ENCODE measurements at places on chromosomes 4 and X.

DNA sequence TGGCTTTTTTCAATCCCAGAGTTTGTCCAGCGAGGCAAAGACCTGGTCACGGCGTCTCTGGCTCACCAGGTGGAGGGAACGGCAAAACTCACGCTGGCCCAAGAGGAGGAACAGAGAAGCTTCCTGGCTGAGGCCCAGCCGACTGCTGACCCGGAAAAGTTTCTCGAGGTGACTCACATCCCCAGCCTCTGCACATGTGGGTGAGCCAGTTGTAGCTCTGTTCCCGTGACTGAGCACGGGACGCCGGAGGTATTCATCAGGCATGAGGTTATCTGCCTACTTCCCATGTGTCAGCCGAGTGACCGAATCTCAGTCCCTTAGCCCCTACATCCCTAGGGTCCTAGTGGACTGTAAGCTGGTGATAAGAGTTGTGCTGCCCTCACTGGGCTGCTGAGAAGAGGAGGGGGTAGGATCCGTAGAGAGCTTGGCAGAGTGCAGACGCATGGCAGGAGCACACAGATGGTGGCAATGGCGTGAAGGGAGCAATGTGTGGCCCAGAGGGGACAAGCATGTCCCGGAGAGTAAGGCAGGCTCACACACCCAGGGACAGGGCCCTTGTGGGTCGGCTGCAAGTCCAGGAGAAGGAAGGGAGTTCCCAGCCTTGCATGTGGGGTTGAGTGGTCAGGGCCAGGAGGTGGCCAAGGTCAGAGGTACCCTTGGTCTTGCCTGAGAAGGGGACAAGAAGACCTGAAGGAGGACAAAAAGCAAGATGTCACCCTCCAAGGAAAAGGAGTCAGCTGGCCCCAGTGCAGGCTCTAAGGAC, 42.9 kb downstream of the EVC start:
- DNase-seq, result peak; percentile 58

DNA sequence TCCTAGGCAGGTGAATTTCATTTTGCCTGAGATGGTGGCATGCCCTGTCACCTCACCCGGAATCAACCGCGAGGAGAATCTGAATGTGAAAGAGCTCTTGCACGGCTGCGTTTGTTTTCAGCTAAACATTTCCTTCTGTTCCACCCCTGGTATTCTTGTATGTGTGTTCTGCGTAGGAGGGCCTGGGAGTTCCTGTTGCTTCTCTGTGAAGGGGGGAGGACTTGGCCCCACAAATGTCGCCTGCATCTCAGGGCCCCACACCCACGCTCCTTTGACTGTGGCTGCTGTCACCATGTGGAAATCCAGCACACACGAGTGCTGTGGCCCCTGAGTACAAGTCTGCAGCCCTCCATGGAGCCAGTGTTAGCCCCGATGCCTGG, 45.8 kb upstream of the CLCN4 start:
- no peak for DNase-seq

DNA sequence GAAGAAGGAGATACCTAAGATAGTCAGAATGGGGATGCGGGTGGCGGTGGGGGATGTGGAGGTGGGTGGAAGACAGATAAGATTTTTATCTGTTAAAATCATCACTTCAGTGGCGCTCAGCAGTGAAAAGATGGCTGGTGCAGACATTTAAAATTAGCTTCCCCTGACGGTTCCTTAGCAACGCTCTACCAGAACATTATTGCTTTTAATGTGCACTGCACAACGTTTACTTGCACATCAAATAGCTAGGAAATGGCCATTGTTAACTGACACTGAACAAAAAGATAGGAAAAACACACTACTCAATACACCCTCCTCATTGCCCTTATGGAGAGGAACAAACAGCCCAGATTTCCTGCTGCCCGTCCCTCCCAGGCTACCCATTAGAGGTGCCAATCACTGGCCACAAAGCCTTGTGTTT, 61.0 kb upstream of the FTHL17 start:
- DNase-seq, result no peak

DNA sequence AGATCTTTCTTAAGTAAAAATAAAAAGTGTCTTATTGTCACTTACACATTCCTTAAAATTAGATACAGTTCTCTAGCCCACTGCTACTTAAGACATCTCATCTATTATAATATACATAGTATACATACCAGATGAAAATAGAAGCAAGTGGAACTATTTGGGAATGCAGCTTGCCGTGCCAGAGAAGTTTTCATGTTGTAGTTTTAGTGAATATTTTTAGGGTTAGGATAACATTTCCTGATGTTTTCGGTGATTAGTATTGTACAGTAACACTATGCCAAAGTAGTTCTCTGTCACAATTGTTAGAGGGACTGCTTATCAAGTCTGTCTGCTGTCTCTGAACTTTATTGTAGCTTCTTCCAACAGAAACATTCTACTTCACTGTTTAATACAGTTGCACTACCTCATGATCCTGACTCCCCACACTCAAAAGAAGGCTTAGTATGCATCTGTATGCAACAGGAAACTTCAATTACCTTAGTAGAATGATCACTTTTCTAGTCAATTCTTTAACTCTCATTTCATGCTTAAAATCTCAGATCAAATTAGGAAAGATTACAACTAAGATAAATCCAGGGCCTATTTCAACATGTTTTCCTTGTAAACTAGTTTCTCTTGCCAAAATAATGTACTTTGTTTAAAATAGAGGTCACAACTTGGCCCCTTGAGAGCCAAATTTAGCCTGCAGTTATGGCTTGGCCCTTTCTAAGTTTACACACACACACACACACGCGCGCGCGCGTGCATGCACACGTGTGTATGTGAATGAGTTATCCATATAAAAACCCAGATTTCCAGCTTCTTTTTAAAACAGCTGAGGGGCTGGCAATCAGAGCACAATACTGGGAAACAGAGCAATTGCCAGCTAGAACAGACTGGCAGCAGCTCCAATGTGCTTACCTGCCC, 42.3 kb upstream of the SRPX start:
- DNase-seq, result no peak

GRCh38 chr4:101983835-101984234, 193.3 kb downstream of the BANK1 start:
- no peak for DNase-seq

DNA sequence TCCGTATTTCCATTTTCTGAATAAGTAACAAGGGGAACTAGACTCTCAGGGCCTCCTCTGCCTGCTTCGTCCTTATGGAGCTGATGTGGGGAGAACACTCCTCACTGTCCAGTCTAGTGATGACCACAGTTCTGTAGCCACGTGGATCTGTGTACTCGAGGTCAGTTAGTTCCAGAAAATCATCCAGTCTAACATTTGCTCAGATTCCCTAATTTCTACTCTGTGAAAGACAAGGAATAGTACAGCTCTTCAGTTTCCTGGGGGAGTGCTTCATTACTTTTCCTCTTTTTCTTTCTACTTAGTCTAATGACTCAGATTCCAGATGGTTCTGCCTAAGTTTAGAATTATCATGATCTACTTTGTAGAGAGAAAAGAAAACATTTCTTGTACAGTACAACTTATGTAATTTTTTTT, 82.6 kb downstream of the SORBS2 start:
- DNase-seq, result no peak

DNA sequence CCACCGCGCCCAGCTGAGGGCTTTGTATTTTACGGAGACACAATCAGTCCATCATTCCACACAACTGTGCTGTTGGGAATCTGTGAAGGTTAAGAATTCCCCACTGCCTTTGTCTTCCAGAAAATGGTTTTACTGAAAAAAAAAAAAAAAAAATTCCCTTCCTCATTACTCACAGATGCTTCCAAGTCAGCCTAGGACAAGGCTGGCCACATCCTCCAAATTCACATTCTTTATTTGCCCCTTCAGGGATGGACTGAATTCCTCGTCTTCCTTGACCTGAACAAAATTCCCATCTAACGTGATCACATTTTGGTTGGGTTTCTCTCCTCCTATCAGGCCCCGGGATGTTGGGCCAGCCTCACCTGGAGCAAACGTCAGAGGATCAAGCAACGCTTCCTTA, 130.3 kb downstream of the DHRSX start:
- DNase-seq, result no peak

Data from SW480 (cell line).